ENCODE measurements at places on chromosomes 1 and 21. TPM values are rescaled to one million over a fixed set of nuclear protein-coding genes. Genes with fewer than 3 reads are reported as not detected.
A peak's percentile ranks its signal among the peaks of the same experiment; 100 is the strongest.

DNA sequence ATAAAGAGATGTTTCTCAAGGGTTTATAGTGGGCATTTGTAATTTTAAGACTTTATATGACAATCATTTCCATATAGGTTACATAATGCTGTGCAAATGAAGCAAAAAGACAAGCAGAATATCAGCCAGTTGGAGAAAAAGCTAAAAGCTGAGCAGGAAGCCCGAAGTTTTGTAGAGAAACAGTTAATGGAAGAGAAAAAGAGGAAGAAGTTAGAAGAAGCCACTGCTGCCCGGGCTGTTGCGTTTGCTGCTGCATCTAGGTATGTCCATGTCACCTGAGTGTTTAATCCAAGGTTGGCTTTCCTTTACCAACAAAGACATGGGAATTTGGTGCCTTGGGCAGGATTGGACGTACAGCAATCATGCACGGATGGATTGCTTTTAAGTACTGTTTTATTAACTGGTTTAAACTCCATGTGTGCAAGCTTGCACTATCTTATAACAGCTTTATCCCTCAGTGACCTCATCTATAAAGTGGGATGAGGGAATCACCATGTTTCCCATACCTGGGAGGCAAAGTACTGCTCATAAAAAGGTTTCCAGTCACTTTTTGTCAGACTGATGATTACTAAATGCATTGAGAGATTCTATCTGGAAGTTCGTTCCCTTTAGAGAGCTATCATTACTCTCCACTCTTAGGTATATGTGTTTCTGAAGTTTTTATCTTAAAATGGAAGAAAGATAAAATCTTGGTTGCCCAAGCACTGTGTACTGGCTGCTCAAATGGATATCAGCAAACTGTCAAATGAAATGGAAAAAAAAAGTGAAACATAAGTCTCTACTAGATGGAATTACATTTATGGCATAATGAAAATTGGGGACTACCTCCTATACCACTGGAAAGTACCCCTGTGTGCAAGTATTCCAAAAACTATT lies 55.1 kb downstream of the MACO1 start:
- DNase-seq, result no peak

DNA sequence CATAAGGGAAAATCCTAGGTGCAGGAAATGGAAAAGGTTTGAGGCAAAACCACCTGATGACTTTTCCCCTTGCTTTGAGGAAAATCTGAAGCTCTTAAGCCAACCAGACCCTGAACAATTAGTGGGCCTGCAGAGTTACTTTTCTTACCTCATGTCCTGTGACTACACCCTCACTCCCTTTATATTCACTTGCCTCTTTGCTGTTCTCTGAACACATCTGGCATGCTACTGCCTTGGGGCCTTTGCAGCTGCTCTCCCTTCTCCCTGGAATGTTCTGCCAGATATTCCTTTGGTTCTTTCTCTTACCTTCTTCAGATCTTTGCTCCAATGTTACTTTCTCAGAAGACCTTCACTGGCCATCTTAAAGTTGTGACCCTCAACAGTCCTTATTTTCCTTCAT lies 21.8 kb downstream of the RPTN start:
- DNase-seq, result no peak

DNA sequence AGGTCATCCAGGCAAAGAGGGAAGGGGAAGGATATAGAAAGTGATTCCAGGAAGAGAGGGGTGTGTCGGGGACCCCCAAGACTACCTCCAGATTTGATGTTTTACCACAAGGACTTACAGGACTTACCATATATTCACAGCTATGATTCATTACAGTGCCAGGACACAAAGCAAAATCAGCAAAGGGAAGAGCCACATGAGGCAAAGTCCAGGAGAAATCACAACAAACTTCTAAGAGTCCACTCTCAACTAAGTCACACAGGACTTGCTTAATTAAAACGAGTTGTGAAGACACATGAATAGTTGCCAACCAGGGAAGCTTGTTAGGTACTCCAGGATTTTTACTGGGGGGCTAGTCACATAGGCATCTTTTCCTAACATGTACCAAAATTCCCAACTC lies 217.3 kb downstream of the TTLL7 start:
- no peak for DNase-seq

GRCh38 chr1:235504122-235504493 lies at the start of gene B3GALNT2:
Gene B3GALNT2, minus strand, starts transcription at chr1:235504452. Its CDS starts 200 bp downstream, at chr1:235504252.
- DNase-seq, result no peak

JAM2 gene
- 13.3 TPM for total RNA-seq

GRCh38 chr1:155178441-155179111 lies 4.9 kb downstream of the TRIM46 start:
- peak; percentile 77 for DNase-seq

GRCh38 chr1:3687504-3687903 lies 35.2 kb downstream of the TP73 start:
- DNase-seq, result no peak

MTARC1 gene
- 539 TPM for total RNA-seq

DNA sequence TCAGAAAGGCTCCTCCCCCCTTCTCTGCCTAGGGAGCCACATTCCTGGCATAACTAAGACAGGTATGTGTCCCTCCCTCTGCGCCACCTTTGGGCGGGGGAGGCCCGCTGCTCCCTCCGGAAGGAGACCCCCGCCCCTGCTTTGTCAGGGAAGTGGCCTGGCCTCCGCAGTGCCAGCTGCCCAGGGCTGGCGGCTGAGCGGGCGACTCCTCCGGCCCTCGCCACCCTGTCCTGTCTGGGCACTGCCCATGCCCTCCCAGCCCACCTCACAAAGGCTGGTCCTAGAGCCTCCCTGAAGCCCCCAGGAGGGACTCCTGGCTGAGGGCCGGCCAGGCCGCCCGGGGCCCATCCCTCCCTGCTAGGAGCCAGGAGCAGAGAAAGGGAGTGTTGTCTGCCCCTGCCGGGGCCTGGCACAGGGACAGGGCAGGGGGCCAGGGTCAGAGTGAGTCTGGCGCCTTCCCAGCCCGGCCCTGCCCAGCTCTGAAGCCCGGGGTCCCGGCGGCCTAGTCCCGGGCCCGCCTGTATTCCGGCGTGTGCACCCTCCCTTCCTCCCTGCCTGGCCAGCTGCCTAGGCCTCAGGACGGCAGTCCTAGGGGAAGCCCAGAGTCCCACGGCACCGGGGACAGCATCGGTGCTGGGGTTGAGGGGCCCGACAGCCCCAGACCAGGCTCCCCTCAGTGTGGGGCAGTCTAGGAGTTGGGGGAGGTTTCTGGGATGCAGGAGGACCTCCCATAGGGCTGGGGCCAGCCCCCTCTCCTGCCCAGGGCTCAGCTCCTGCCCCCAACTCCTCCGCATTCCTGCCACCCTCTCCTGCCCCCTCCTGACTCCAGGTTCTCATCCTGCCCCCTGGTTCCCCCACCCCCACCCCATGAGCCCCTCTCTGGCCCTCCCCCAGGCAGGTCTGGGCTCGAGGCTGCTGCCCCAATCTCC lies 5.1 kb downstream of the AGRN start:
- no peak for DNase-seq

OR2T33 gene
- total RNA-seq, result not detected

DNA sequence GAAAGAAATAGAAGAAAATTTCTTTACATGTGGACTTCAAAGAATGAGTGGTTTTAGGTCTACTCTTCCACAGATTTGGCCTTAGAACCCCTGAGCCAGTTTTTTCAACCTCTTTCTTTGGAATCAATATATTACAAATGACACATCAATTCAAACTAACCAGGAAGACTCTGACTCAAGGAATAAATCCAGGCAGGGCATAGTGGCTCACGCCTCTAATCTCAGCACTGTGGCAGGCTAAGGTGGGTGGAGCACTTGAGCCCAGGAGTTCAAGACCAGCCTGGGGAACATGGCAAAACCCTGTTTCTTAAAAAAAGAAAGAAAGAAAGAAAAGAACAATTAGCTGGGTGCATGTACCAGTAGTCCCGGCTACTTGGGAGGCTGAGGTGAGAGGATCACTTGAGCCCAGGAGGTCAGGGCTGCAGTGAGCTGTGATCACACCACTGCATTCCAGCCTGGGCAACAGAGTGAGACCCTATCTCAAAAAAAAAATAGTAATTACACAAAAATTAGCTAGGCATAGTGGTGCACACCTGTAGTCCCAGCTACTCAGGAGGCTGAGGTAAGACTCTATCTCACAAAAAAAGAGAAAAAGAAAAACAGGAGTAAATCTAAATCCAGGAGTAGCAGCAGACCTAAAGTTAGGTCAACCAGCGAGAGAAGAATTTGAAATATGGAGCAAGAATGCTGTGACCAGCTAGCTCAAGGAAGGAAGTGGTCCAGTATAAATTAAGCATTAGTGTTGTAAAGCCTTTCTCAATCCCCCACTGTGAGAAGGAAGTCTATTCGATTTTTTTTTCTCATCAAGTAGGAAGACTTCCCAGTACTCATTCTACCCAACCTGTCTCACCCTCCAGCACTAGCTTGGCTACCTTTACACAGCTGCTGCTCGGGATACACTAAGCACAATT lies 1.9 kb downstream of the SORT1 start:
- no peak for DNase-seq

- no peak for DNase-seq
These were observed 107.2 kb downstream of the C1orf21 start for GRCh38 chr1:184493987-184494388.

GRCh38 chr1:22804406-22804805 lies 93.8 kb downstream of the EPHB2 start:
- no peak for DNase-seq

TNNI3K gene
- 1.1 TPM for total RNA-seq

ADAMTS5 gene
- total RNA-seq, result 60.0 TPM

DNA sequence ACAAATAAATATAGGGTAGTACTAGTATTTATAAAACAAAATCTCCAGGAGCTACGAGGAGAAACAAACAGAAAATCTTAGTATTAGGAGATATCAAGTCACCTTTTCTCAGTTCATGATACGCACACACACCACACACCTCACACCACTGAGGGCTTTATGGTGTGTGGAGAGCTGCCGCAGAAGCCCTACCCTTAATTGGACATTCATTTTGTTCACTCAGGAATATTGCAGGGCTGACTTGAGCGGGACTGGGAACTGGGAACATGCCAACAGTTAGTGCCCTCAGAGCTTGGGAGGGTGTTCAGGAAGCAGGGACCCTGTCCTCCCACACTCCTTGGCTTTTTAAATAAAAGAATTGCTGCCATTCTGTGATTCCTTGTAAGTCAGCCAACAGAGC lies 386.8 kb downstream of the RYR2 start:
- no peak for DNase-seq

TBX19 gene
- total RNA-seq, result 0.87 TPM

GRCh38 chr1:153598309-153599172 lies 14.4 kb downstream of the S100A16 start:
- no peak for DNase-seq

GRCh38 chr1:181429462-181429861 lies 53.9 kb upstream of the CACNA1E start:
- DNase-seq, result no peak

GRCh38 chr1:215475796-215476481 lies 91.2 kb upstream of the KCTD3 start:
- no peak for DNase-seq

PGLYRP3 gene
- not detected for total RNA-seq

DPT gene
- total RNA-seq, result 310 TPM

HAO2 gene
- not detected for total RNA-seq

BTG3 gene
- total RNA-seq, result 29.1 TPM

GRCh38 chr1:47564570-47564969 lies 126.7 kb downstream of the FOXD2 start:
- DNase-seq, result no peak

- DNase-seq, result no peak
These were observed 9.9 kb upstream of the MAPKAPK2 start for GRCh38 chr1:206674745-206675175.

- peak; percentile 95 for DNase-seq
These were observed at the start of gene SCAMP3 for GRCh38 chr1:155261852-155262673. Gene SCAMP3, minus strand, starts transcription at chr1:155262360. Its CDS starts 209 bp downstream, at chr1:155262151.

TMEM125 gene
- not detected for total RNA-seq

GRCh38 chr21:26842974-26843932 lies 2.0 kb downstream of the ADAMTS1 start:
- peak; percentile 95 for DNase-seq

DNA sequence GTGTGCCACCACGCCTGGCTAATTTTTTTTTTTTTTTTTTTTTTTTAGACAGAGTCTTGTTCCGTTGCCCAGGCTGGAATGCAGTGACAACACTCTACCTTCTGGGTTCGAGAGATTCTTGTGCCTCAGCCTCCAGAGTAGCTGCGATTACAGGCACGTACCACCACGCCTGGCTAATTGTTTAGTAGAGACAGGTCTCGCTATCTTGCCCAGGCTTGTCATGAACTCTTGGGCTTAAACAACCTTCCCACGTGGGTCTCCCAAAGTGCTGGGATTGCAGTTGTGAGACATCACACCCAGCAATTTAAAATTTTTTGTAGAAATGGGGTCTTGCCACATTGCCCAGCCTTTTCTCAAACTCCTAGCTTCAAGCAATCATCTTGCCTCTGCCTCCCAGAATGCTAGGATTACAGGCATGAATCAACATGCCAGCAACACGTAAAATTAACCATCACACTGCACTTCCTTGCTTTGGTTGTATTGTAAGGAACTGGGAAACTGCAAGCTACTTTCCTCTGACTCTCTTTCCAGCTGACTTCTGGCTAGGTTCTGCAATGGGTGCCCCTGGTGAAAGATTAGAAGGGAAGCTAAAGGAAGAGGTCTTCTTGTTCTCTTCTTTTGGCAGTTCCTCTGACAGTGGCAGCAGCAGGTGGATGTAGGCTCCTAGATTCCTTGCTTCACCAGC lies 13.9 kb upstream of the IL6R start:
- peak; percentile 16 for DNase-seq

Data from mesenteric fat pad (tissue), 1 donor.